Gastrocnemius medialis (tissue), 4 donors: ENCODE measurements at places on chromosomes 3 and 15.
A peak's percentile ranks its signal among the peaks of the same experiment; 100 is the strongest.

- peak; percentile 92 for DNase-seq
Observed at GRCh38 chr15:76196269-76197231, 114.7 kb downstream of the ETFA start.

DNA sequence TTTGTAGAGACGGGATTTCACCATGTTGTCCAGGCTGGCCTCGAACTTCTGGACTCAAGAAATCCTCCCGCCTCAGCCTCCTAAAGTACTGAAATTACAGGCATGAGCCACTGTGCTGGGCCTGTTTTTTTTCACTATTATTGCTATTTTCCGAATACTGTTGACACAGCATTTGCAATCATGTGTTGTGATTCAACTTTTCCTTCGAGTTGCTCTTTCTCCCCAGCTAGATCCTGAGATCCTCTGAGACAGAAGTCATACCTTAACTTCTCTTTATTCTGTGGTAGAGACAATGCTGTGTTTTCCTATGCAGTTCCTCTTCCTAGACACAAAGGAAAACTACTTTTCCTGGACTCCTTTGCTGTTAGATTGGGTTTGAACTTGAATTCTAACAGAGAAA is 46.4 kb upstream of the USP3 start:
- no peak for DNase-seq

- DNase-seq: no peak
Observed at GRCh38 chr3:43618142-43618541, 3.7 kb downstream of the ANO10 start.

- no peak for DNase-seq
Observed at GRCh38 chr3:38009807-38010591, 19.4 kb downstream of the VILL start.

DNA sequence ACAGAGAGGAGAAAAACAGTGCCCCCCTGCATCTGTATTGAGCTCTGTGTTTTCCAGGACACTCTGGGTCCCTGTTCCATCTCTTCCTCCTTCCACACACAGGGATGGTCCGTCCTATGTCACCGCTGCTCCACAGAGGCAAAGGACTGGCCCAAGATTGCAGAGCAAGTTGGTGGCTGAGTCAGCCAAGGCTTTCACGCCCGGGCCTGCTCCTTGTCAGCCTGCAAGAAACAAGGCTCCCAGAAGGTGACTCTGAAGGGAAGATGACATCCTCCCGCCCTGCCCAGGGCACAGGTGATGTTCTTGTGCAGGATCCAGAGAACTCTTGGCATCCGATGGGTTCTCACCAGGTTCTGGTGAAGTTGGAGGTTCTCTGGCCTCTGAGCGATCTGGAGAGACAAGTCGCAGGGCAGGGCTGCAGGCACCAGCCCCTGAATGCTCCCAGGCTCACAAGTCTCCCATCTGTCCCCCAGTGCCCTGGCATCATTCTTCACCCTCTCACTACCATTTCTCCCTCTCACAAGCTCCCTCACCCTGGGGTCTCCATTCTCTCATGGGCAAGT is 138.6 kb downstream of the MEGF11 start:
- no peak for DNase-seq

DNA sequence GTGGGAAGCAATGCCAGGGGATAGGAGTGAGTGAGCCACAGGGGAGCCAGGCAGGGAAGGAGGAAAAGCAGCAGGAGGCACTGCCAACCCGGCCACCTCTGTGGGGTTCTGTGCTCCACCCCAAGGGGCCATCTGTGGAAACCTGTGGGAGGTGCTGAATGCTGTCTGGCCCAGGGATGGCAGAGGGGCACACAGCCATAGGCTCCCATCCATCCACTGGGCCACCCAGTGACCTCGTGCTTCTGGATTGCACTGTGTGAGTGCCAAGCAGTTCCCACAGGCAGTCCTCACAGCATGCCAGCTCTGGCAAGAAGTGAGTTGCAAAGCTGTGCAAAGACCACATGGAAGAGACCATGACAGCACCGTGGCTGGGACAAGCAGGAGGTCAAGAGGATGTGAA is 27.5 kb downstream of the DNAJB8 start:
- no peak for DNase-seq

DNA sequence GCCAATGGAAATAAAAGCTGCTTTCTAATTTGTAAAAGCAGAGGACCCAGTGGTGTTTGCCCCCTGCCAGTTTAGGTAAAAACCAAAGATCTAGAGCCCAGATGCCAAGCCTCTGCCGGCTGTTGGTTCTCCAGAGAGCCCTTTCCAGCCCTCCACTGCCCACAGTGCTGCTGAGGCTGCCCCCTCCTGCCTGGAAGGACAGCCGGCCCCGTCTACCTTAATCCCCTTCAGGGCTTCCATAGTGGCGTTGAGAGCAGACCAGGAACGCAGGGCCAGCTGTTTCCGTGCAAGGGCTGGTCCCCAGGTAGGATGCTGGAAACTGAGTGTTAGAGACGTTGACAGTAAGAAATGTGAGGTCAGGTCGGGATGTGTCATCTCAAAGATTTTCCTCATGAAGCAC is 6.9 kb downstream of the ST8SIA2 start:
- no peak for DNase-seq

- DNase-seq: no peak
Observed at GRCh38 chr3:95655363-95655986, 1158.9 kb upstream of the EPHA6 start.

GRCh38 chr3:127002195-127003174 is 19.6 kb downstream of the PLXNA1 start:
- DNase-seq: peak; percentile 46

- DNase-seq: no peak
Observed at GRCh38 chr15:39151545-39151944, 429.3 kb upstream of the THBS1 start.

DNA sequence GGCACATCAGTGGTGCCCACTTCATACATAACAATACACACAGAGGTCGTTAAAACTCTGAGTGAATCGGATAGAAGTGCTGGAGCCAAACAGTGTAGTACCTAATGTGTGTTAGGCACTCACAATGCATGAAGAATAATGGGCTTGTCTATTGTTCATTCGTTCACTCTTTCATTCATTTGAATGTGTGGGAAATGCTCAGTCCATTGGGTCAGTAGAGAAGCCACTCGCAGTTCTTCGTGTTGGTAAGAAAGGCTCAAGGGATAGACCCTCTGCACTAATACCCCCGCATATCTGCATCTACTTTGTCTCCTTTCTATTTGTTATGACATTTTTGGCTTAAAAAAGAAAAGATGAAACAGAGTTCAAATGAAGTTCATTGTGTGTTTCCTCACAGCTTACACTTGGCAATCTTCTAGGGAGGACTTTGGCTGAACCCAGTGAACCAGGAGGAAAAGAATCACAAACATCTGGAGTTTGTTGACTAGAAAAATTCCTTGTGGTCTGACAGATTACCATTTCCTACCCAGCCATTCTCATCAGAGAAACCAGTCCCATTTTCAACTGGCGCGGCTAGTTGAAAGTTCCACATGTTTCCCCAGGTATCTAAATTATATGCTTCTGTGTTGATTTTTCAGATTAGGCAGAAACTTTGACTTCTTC is 32.8 kb upstream of the MFSD1 start:
- peak; percentile 18 for DNase-seq

DNA sequence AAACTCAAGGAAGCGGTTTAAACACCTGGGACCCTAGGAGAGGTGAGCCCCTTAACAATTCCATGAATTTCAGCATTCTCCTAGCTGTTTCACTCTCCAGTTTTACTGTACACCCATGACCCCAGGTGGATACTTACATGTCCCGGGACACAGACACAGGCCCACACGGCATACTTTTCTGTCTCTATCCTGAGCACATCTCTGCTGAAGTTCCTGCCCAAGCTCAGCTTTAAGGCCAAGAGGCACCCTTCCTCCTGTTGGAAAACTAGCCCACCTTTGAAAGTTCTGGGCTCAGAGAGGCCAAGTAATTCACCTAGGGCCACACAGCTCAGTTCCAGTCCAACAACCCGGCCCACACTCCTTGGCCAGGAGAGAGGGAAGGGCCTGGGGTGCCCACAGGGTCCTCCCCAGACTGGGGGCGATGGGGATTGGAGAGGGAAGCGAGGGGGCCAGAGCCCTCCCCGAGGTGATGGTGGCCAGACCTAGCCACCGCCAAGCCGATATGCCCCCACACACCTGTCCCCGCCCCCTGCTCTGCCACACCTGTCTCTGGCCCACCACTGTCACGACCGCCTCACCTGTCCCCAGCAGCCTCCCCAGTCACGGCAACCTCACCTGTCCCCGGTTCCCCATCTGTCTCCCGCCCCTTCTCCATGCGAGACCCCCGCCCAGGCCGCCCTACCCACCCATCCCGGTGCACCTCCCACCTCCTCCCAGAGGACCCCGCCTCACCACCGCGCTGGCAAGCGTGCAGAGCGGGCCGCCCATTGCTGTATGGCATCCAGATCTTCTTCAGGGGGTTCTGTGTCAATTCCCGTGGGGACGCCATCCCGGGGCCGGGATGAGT is 431 bp downstream of the PFKFB4 start:
- no peak for DNase-seq

- DNase-seq: no peak
Observed at GRCh38 chr3:149018247-149018646, 26.9 kb downstream of the GYG1 start.

DNA sequence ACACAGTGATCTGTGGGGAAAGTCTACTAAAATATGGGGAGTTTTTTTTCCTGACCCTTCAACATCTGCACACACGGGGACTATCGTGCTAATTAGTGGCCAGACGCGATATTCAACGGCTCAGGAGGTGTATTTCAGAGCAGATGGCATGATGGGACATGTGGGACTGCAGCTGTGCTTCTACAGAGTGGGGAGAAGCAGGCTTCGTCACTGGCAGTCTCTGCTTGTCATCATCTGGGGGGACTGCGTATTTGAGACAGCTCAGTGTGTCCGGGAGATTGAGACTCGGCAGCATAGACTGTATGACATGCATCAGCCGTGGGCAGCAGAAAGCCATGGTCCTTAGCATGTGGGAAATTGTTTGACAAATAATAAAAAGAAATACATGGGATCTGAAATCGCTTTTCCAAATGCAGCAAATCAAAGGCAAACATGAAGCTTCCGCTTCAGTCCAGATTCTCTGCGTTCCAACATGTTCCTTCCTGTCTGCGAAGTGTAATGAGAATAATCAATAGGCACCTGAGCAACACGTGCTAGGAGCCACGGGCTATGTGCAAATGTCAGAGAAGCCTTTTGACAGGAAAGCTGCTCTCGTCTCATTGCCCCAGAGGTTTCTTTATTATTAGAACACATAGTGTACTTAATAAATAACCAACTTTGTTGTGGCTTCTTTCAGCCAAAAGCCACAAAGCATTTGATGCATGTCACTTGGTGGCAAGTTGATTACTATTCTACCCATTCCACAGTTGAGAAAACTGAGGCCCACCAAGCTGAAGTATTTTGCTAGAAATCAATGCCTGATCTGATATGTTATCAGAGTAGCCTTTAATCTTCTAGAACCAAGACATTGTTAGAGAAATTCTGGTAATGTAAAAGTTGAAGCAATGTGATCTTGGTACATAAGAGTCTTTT is 276.3 kb downstream of the RYR3 start:
- DNase-seq: no peak

DNA sequence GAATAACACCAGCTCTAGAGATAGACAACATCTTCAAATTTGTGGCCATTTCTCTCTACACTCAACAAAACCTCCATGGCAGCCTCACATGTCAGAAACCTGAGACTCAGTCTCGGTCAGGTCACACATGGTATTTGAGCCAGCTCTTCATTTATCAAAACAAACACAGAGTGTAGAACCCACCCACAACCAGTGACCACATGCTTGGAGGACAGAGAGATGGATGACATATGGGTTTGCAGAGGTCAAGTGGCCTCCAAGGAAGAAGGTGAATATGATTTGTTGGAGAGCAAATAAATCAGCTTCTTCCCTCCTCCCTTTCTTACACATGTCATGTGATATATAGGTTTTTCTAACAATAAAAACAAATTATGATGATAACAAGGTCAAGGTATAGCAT is 278.1 kb upstream of the LRTM1 start:
- no peak for DNase-seq

DNA sequence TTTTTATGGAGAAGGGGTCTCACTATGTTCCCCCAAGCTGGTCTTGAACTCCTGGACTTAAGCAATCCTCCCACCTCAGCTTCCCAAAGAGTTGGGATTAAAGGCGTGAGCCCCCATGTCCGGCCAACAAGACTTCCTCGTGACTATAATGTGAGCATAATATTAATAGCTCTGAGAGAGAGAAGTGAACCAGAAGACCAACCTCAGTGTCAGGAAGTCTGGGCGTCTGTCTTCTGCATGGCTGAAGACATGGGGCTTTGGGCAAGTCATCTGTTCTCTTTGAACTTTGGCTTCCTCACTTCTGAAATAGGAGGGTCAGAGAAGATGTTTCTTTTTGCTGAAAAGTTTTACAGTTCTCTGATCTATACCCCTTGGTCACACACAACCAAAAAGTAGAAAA is 92.1 kb downstream of the SLC49A4 start:
- no peak for DNase-seq

DNA sequence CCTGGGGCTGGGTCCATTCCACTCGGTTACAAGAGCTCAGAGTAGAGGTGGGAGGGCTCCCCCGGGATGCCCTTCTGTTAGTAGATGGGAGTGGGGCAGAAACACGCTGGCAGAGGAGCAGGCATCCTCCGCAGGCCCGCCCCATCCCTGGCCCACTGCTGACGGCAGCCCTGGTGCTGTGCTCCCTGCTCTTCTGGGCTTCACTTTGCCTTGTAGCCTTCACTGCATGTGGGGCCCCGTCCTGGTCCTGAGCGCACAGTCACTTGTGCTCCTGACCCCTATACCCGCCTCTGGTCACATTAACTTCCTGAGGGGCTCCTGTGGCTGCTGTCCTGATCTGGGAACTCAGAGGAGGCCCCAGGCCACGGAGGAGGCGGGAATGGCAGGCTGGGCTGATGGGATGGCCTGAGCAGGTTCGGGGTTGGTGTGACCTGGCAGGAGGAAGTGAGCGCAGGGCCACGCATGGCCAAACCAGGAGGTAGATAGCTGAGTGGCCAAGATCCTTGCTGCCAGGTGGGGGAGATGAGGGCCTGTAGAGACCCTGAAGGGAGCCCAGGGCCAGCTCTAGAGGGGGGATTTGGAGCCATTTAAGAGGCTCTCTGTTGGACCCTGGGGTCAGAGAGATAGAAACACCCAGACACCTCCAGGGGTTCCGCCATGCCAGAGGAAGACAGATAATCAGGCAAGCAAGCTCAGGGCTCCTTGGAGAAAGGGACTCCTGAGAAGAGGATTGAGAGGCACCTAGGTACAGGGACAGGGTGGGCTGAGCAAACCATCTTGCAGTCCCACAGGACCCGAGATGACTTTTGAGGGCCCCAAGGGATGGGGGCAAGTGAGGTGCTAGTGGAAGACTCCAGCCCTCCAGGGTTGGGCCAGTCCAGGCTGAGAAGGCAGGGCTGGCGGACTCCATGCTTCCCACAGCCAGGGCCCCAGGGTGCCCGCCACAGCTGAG is 92.2 kb upstream of the PRR23E start:
- DNase-seq: no peak

- no peak for DNase-seq
Observed at GRCh38 chr3:123692671-123693070, 107.8 kb upstream of the HACD2 start.

GRCh38 chr3:9167222-9167621 is 82.2 kb downstream of the SRGAP3 start:
- DNase-seq: no peak
